Skeletal muscle tissue (tissue), 5 donors: ENCODE measurements at places on chromosomes 4 and X. TPM values are rescaled to one million over a fixed set of nuclear protein-coding genes. Genes with fewer than 3 reads are reported as not detected.

Gene FOXO4
- 30.3 TPM for total RNA-seq

Gene GABRA4
- under 0.01 TPM for total RNA-seq

Gene BRS3
- total RNA-seq = not detected

Gene SCML1
- total RNA-seq = 4.2 TPM

Gene ABCB7
- total RNA-seq = 25.6 TPM

Gene MAGEC1
- total RNA-seq = not detected

Gene LRIT3
- total RNA-seq = under 0.01 TPM

Gene EGFL6
- total RNA-seq = 36.0 TPM

Gene C4orf51
- not detected for total RNA-seq

Gene LANCL3
- under 0.01 TPM for total RNA-seq

Gene SATL1
- under 0.01 TPM for total RNA-seq

Gene GPR173
- total RNA-seq = 2.1 TPM

Gene CLGN
- total RNA-seq = 1.0 TPM

Gene REELD1
- total RNA-seq = not detected

Gene ADH6
- total RNA-seq = not detected

Gene NOX1
- total RNA-seq = not detected

Gene COL4A6
- total RNA-seq = 1.0 TPM
